Vagina (tissue), 2 donors: ENCODE measurements at places on chromosomes 1 and 21.

- peak; percentile 46 for DNase-seq
Measured at GRCh38 chr1:55593298-55593697, 378.1 kb upstream of the USP24 start.

DNA sequence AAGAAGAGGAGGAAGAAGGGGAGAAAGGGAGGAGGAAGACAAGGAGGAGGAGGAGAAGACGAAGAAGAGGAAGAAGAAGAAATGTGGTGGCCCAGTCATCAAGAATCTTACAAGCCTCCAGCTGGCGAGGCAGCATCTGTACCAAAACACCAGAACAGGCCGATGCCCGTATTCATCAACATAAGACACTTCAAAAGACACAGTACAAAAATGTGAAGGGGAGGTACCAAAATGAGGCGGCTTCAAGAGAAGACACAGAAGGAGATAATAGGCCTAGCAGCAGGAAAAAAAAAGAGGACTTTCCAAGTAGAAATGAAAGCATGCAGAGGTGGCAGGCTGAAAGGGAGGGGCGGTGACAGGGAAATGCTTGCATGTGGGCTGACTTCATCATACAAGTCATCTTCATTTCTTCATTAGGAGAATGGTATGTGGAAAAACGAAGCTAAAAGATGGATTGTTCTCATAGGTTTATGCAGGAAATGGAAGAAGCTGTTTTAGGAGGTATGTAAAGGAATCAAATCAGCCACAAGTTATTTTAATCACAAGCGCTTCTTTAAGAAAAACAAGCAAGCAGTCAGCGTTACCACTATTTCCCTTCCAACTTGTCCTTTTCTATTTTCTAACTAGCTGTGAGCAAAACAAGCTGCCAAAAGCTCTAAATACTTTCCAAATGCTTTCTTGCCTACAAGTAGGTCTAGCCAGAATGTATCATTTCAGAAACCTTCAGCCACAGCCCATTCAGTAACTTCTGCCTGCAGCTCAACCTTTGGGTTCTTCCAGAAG is 192.3 kb downstream of the SLC45A1 start:
- no peak for DNase-seq

DNA sequence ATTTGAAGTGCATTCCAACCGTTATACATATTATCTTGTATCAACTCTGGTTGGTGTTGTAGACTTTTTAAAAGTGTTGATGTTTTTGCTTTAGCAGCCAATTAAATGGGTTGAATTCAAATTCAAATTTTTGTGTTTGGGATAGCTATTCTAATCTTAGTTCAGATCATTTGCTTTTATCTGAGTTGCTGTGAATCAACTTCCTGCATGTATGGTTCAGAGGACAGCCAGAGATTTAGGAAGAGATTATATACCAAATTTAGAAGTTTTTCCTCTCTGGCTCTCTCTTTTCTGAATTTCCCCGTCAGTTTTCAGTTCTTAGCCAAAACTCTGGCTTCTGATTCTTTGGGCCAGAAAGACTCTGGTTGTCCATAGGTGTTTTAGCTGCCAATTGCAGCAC is 415.5 kb downstream of the NUF2 start:
- no peak for DNase-seq

DNA sequence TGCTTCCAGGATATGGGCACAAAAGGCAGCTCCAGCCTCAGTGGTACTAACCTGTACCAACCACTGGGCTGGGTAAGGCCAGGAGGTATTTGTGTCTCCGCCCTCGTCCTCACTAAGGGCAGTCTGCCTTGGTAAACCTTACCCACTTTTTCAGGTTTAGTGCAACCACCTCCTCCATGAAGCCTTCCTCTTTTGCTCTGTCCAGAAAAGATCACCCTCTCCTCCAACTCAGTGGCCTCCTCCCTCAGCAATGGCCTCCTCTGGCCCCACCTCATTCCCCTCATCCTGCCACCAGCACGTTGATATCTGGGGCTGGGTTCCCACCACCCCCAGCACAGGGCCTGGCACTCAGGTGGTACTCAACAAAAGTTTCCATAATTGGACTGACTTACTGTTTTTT is 161.5 kb downstream of the GRIK3 start:
- no peak for DNase-seq

DNA sequence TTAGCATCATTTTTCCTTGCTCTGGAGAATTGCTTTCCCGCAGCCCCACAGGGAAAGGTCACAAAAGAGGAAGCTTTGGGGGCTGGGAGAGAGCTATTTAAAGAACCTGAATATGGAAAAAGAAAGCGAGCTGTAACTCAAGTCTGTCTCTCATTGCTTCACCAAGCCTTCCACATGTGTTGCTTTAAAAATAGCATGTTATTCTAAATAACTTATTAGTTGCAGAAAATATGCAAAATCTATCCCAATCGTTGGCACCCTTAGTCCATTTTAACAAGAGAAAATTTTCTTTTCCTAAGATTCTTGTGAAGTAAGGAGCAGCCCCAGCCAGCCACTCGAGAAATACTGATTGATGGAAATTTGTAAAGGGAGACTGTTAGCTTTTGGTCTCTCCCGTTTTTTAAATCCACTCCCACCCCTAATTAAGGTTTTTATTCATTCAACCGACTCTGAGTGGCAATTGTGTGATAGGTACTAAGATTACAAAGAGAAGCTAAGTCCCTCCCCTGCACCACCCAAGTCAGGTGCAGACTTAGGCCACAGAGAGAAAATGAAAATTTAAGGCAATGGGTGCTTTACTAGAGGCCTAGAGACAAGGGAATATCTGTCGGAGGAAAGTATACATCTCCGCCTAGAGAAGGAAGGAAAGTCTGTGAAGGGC is 802 bp downstream of the CYP4X1 start:
- DNase-seq: no peak

- no peak for DNase-seq
Measured at GRCh38 chr1:174230399-174230798, 71.1 kb downstream of the RABGAP1L start.

GRCh38 chr1:230067871-230068620 is 1.0 kb downstream of the GALNT2 start:
- peak; percentile 88 for DNase-seq

GRCh38 chr1:82264802-82265201 is 464.1 kb downstream of the ADGRL2 start:
- no peak for DNase-seq

GRCh38 chr1:2988256-2988655 is 33.0 kb upstream of the ACTRT2 start:
- no peak for DNase-seq
